Astrocyte of the spinal cord (primary cell): ENCODE measurements at places on chromosomes 2 and 18.
A peak's percentile ranks its signal among the peaks of the same experiment; 100 is the strongest.

GRCh38 chr2:74670263-74670662 is 16.2 kb downstream of the SEMA4F start:
- no peak for DNase-seq

- DNase-seq, result no peak
These were observed 184.4 kb downstream of the LTBP1 start for GRCh38 chr2:33131111-33131510.

- peak; percentile 33 for DNase-seq
These were observed 95.3 kb upstream of the RNF152 start for GRCh38 chr18:61988100-61988499.

- DNase-seq, result no peak
These were observed 65.1 kb upstream of the CXCR4 start for GRCh38 chr2:136183097-136183496.

- DNase-seq, result no peak
These were observed 56.9 kb downstream of the ACKR3 start for GRCh38 chr2:236626391-236627150.

DNA sequence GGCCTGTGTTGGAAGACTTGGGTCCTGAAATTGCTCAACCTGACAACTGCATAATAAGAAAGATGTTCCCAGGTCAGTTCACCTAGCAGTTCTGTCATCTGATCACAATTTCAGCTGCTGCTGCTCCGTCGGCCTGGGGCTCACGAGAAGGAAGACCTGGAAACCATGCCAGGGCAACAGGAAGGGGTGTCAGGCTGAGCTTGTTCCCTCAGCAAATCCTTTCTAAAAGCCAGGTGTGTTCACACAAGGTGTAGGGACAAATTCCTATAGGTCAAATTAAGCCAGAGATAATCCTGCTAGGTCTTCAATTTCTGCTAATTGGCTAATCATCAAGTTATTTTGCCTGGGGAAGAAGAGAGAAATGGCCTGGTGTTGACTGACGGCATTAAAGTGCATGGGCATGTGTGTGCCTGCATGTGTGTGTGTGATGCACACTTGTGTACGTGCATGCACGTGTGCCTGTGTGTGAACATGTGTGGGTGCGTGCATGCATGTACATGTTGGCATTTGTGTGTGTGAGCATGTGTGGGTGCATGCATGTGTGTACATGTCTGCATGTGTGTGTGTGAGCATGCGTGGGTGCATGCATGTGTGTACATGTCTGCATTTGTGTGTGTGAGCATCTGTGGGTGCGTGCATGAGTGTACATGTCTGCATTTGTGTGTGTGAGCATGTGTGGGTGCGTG is 178.6 kb downstream of the TMEM18 start:
- DNase-seq, result no peak

DNA sequence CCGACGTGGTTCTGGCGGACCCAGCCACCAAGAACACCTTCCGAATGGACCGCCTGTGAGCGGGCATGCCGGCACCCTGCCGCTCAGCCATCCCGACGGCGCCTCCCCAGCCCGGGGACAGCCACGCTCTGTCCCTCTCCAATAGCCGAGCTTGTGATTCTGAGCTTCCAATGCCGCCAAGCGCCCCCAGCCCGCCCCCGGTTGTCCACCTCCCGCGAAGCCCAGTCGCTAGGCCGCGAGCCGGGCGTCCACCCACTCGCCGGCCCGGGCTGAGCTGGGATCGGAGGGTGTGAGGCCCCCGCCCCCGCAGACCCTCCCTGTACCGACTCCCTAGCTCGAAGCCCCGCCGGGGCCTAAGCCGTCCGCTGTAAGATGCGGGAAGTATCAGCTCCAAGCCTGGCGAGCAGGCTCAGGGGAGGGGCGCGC is 1195.1 kb upstream of the CHAC2 start:
- DNase-seq, result no peak

DNA sequence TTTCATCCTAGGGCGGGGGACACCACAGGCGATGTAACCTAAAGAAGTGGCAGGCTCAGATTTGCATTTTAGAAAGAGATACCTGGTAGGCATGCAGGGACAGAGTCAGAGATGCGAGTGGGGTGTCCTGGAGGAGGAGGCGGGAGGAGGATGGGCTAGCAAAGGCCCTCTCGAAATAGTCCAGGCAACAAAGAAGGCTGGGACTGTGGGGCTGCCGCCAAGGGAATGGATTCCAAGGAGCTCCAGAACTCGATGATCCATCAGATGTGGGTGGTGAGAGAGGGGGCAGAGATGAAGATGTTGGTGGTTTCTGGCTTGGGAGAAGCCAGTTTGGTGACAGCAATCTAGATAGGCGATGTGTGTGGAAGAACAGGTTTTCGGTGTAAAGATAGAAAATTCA is 12.5 kb upstream of the INPP5D start:
- no peak for DNase-seq

DNA sequence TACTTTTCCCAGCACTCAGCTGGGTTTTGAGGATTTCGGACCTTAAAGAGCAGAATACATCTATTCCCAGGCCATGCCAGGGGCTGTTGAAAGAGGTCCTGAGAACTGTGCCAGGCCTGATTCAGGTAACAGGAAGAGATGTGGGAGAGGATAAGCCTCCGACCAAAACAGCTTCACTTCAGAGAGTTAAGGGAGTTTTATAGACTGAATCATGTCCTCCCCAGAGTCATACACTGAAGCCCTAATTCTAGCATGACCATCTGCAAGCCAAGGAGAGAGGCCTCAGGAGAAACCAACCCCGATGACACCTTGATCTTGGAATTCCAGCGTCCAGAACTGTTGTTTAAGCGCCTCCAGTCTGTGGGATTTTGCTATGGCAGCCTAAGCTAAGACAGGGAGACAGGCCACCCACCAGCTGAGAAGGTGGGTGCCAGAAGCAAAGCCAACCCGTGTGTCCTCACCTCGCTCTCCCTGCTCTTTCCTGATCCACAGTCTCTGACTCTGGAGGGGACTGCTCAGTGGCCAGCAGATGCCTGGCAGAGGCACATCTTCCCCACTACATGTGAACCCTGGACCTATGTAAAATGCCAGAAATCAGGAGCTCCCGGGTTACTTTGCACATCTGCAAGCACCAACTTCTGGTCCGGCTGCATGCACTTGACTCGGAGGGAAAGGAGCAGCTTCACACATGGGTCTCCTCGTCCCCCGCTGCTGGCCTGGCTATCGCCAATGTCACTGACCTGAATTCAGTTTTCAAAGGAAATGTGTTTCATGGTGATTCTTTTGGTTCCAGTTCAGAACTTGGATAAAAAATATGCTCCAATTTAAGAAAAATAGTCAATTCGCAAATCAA is 116.8 kb upstream of the EPC2 start:
- no peak for DNase-seq
